ENCODE measurements at places on chromosomes 7 and 10.

DNA sequence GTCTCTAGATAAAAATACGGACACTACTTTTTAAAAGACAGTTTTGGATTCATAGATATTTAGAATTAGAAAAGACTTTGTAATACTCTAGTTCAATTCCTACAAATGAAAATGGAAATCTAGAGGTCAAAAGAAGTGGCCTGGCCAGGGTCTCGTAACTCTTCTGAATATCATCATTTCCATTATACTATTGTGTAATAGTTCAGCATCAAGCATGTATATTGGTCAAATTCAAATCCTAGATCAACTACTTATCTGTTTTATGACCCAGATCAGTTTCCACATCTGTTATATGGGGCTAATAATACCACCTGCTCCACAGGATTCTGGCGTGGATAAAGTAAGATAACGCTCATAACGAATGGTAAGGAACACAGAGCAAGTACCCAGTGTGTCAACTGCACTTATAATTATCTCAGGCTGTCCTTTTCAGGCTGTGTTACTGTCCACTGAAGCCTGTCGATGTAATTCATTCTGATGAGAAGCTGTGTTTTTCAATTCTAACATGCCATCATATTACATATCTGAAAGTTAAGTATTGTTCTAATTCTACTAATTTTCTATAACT is 54.3 kb downstream of the ARHGAP21 start:
- no peak for DNase-seq

DNA sequence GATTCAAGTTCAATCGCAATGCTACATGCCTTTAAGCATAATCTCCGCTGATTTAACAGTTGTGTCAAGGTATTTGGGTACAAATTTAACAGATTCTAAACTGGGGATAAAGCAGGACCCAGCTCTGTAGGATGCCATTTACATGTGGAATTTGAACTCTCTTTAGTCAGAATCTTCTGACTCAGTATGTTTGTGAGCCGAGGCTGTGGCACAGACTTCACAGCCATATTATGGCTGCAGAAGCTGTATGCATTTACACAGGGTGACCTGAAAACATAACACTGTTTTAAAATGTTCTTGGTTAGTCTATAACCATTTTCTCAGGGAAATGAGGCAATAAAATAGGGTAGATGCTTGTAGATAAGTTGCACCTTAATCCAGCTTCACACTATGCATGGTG is 8.7 kb downstream of the PDLIM1 start:
- DNase-seq = no peak

DNA sequence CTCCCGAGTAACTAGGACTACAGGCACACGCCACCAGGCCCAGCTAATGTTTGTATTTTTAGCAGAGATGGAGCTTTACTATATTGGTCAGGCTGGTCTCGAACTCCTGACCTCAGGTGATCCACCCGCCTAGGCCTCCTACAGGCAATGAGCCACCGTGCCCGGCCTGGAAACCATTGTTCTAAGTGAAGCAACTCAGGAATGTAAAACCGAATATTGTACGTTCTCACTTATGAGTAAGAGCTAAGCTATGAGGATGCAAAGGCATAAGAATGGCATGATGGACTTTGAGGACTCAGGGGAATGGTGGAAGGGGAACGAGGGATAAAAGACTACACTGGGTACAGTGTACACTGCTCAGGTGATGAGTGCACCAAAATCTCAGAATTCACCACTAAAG is 235.1 kb upstream of the AUTS2 start:
- no peak for DNase-seq

GRCh38 chr10:86366902-86367151 is 232 bp upstream of the GRID1 start:
- DNase-seq = no peak

- DNase-seq = no peak
These were observed 44.8 kb upstream of the ORC5 start for GRCh38 chr7:104252409-104253134.

Data from cerebellar nuclear complex (tissue), 1 donor.